HFFc6 (cell line): ENCODE measurements at places on chromosomes 5 and 9. TPM values are rescaled to one million over a fixed set of nuclear protein-coding genes. Genes with fewer than 3 reads are reported as not detected.

GRCh38 chr9:14389146-14389545, 75.2 kb upstream of the NFIB start:
- H3K27me3 ChIP-seq: peaks cover 18% of the 10 kb centered on the region
- no peaks in the 10 kb centered on the region for H3K4me1 ChIP-seq
- H3K36me3 ChIP-seq: no peaks in the 10 kb centered on the region
- no peak overlapping the region for H3K4me3 ChIP-seq

DNA sequence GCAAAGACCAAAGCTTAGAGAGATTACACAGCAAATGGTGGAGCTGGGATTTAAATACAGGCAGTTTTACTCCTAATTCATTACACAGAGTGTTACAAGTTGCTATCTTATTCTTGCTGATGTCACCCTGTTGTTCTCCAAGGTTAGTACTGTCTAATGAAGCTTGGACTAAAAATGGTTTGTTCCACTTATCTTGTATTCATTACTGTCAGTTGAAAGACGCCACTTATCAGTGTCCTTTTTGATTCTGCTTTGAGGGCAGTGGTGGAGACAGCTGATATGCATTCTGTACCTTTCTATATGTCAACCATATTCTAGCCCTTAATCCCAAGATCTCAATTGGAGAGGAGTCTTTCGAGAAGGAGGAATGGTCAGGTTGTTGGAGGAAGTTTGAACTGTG, 14.0 kb upstream of the DENND4C start:
- no peak overlapping the region for H3K4me3 ChIP-seq
- H3K4me1 ChIP-seq: no peaks in the 10 kb centered on the region
- DNase-seq: no peak
- no peaks in the 10 kb centered on the region for H3K36me3 ChIP-seq
- H3K27ac ChIP-seq: no peak overlapping the region

GRCh38 chr9:108211411-108211955, 644.3 kb downstream of the ACTL7B start:
- no peak for DNase-seq
- H3K27ac ChIP-seq: no peak overlapping the region
- no peaks in the 10 kb centered on the region for H3K4me1 ChIP-seq
- H3K4me3 ChIP-seq: no peak overlapping the region
- no peaks in the 10 kb centered on the region for H3K36me3 ChIP-seq

DNA sequence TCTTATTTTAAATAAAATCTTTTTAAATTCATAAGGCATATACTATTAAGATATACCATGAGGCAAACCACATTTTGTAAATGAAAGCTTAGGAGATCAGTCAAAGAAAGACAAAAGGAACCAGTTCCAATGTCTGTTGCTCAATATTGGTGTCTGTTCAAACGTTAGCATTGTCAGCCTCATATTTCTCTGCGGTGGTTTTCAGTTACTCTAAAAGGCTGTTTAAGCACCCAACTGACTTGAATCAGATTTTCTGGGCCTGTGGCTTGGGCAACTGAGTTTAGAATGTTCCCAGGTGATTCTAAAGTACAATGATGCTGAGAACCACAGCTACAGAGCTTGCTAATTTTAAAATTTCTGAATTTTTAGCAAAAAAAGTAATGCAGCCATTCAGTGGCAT, 166.3 kb upstream of the KIF2A start:
- no peak overlapping the region for H3K27ac ChIP-seq
- no peak overlapping the region for H3K4me3 ChIP-seq
- no peak for DNase-seq
- H3K36me3 ChIP-seq: no peaks in the 10 kb centered on the region
- 0 out of 2 replicates have a peak, but pooled peaks cover 4% of the 10 kb centered on the region for H3K4me1 ChIP-seq
- H3K27me3 ChIP-seq: peaks cover 8% of the 10 kb centered on the region

DNA sequence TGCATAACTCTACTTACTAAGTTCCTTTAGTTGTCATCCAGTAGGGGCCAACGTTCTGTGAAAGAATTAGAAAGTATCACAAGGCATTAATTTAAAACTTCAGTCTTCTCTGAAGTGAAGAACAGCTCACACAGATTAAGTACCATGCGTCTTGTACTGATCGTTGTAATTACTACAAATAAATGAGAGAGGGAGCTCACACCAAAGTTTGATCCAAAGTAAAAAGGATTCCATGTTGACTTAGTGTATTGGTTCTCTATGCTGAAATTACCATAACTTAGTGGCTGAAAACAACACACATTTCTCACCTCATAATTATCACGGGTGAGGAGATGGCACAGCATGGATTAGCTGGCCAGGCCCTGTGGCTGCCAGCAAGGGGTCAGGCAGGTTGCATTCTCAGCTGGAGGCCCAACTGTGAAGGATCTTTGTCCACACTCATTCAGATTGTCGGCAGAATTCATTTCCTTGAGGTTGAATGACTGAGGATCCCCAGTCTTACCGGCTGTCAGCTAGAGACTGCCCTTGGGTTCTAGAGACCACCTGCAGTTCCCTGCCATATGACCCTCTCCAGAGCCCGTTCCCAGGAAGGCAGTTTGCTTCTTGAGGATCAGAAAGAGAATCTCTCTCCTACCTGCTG, 169.1 kb downstream of the YTHDC2 start:
- H3K36me3 ChIP-seq: no peaks in the 10 kb centered on the region
- DNase-seq: no peak
- no peak overlapping the region for H3K4me3 ChIP-seq
- H3K27me3 ChIP-seq: peaks cover 4% of the 10 kb centered on the region
- H3K27ac ChIP-seq: no peak overlapping the region

DNA sequence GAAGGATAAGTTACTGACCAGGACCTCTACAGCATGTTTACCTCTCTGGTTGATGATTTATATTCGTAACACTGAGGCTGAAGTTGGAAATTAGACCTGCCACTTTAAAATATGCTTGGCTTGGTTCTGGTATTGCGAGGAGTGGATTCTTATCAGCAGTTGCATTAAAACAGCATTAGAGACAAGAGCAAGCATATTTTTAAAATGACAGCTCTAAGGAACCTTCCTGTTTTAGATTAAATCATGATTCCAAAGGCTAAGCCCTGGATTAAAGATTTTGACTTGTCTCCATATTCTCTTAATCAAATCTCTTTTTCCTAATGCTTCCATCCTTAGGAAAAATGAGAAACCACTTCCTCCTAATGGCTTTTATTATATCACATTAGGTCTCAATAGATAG, 277.8 kb downstream of the KCTD16 start:
- H3K27ac ChIP-seq: no peak overlapping the region
- no peak for DNase-seq
- H3K4me3 ChIP-seq: no peak overlapping the region
- H3K27me3 ChIP-seq: no peaks in the 10 kb centered on the region; the same call in 1 of the 2 replicates
- H3K36me3 ChIP-seq: peaks cover 22% of the 10 kb centered on the region
- peaks cover 39% of the 10 kb centered on the region for H3K4me1 ChIP-seq

GRCh38 chr9:98870782-98871557, 63.5 kb downstream of the GALNT12 start:
- no peak overlapping the region for H3K4me3 ChIP-seq
- no peak for DNase-seq
- H3K27me3 ChIP-seq: peaks cover 17% of the 10 kb centered on the region

DNA sequence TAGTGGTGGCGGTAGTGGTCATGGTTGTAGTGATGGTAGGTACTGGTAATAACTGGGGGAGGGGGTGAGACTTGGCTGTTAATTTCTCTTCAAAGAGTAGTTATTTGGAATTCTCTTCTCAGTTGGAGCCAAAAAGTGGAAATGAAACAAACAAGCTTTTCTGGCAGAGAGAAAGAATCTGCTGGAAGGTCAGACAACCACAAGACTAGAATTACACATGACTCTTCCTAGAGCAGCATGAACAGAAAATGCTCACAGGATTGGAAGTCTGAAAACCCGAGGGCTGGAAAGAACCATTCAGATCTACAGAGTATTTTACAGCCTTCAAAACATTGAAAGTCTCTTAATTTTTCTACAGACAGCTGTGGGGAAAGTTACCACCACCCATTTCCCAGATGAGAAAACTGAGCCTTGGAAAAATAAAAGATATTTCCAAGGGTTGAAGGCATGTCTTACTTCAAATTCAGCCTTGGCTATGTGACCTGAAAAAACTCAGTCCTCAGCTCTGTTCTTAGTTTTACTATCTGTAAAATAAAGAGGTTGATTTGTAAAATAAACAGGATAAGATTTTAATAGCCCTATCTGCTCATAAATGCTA, 42.9 kb upstream of the TRIM32 start:
- no peak overlapping the region; the same call in 1 of the 2 replicates for H3K27ac ChIP-seq
- no peaks in the 10 kb centered on the region; the same call in none of the 2 replicates for H3K27me3 ChIP-seq
- H3K4me3 ChIP-seq: peak overlapping the region; percentile 6; the same call in 1 of the 2 replicates
- H3K4me1 ChIP-seq: peaks cover 36% of the 10 kb centered on the region

DNA sequence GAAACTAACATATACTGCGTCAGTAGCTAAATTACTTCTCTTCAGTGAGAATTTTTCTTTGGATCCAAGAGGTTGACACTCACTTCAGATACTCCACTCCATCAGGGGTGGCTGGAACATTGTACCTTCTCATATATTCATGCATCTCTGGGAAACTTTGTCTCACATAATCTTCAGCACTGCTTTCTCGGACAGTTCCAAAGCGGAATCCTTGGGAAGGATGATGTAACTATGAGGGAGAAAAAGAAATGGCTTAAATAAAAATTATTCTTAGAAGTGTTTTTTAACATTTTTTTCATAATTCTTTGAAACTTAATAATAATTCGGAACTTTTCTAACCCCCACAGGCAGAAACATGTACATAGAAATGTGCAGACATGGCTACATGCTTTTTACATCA, 33.4 kb upstream of the PPP3R2 start:
- H3K4me3 ChIP-seq: no peak overlapping the region
- H3K36me3 ChIP-seq: no peaks in the 10 kb centered on the region
- H3K27ac ChIP-seq: no peak overlapping the region

- H3K27ac ChIP-seq: peak overlapping the region; percentile 63
- peaks cover 37% of the 10 kb centered on the region for H3K36me3 ChIP-seq
- H3K27me3 ChIP-seq: no peaks in the 10 kb centered on the region
- no peak overlapping the region for H3K4me3 ChIP-seq
- peaks cover 41% of the 10 kb centered on the region for H3K4me1 ChIP-seq
These were observed 27.6 kb downstream of the ALDH1A1 start for GRCh38 chr9:72925126-72925789.

- H3K4me1 ChIP-seq: peaks cover 11% of the 10 kb centered on the region
- no peak overlapping the region for H3K27ac ChIP-seq
- peaks cover 24% of the 10 kb centered on the region for H3K27me3 ChIP-seq
- no peak overlapping the region for H3K4me3 ChIP-seq
- peak; percentile 38 for DNase-seq
- H3K36me3 ChIP-seq: no peaks in the 10 kb centered on the region
These were observed 334.0 kb upstream of the PUM3 start for GRCh38 chr9:3177936-3178335.

Gene RGS7BP
- total RNA-seq: not detected in 3 replicates

Gene STKLD1
- total RNA-seq: 0.92 to 1.4 TPM (median 1.3 TPM) in 3 replicates
